GM13977 (cell line): ENCODE measurements at places on chromosomes 1 and 21.

DNA sequence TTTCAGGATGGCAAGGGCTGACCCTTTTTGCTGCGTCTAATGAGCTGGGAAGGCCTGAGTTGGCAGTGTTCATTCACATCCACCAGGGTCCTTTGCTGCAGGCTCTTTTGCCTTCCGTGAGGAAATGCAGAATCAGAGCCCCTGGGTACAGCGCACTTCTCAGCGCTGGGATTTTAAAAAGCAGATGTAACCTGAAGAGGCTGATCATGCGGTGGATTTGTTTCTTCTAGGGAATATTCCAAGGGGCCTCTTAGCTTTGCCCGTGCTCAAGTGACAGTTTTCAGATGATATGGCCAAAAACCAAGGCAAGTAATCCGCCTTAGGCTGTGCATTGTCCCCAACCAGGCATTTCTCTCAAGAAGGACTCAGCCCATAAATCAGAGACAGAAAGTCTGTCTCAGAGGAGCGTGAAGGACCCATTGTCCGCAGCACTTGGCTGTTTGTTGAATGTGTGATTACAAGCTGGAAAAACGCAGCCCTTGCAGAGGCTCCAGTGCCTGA, 237.6 kb downstream of the PTPRC start:
- DNase-seq = no peak

DNA sequence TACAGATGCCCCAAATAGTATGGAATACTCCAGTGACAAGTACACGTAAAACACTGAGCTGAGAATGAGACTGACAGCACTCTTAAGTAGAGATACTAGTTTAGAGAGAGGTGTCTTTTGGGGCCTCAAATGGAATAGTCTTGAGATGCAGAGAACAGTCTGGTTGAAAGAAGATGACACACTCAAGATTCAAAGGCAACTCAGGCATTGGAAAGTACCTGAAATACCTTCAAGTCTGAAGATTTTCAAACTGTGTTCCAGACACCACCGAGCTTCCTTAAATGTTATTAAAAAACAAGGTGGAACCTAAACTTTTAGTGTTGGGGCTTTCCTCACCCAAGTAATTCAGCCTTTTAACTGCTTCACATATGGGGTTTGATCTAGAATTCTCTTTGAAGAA, 437.7 kb downstream of the OMA1 start:
- no peak for DNase-seq

DNA sequence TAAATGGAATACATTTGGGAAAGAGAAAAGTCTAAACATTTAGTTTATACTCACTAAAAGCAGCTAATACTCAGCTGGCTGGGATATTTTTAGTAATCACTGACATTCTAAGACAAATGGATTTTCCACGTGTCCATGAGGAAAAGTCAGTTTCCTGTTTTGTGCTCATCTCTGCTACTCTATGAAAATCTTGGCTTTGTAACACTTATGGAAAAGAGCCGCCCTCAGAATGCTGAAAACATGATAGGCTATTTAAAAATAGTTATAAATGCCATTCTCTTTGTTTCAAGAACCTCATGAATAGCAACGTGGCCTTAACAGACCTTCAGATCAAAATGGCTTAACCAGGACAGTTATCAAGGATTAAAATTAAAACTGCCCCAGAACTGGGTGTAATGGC, 29.9 kb downstream of the MRAP start:
- DNase-seq = no peak

DNA sequence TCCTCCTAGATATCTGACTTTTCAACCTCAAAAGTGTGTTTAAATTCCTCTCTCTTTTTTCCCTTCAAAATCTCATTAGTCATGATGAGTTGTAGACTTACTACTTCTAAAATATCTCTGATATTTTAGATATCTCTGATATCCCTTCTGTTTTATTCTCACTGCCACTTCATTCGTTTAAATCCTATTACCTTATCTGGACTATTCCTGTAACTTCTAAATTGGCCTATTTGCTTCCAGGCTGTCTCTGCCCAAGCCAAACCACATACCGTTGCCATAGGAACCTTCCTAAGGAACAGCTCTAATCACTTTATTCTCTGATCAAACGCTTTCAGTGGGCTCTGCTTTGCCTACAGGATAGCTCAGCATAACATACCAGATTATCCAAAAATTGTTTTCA, 333.1 kb upstream of the CHRM3 start:
- no peak for DNase-seq

GRCh38 chr1:223444411-223444810, 51.2 kb downstream of the CCDC185 start:
- no peak for DNase-seq

- DNase-seq = no peak
Observed at GRCh38 chr1:21882721-21883415, 54.2 kb downstream of the HSPG2 start.

GRCh38 chr1:17903386-17903785, 148.3 kb downstream of the ACTL8 start:
- DNase-seq = no peak

GRCh38 chr1:76250271-76250670, 175.7 kb downstream of the ST6GALNAC3 start:
- DNase-seq = no peak

GRCh38 chr1:52179073-52179472, 37.2 kb downstream of the ZFYVE9 start:
- peak; percentile 57 for DNase-seq

DNA sequence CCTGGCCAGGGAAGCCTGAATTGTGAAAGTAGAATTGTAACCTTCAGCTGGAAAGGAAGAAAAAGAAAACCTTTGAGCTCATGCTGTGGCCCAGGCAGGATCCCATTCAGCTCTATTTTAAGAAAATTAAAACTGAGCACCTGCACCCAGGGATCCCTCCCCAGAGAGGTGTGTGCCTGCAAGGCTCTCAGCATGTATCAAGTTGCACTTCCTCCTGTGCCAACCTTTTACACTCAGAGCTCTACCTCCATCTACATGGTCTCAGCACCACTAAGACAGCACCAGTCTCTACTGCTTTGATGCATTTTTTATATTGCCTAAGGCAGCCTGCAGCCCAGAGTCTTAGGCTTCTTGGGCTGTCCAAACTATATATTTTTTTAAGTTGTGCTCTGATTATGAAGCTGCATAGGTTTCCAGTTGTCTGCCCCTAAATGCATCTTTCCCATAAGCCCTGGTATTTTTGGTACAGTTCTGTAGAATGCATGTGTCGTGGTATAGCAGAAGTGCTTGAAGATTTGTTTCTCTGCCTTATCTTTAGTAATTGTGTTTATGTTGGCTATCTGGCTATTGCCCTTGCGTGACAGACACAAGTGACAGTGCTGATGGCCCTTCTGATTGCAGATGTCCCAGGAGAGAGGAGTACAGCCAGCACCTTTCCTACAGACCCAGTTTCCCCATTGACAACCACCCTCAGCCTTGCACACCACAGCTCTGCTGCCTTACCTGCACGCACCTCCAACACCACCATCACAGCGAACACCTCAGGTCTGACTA, 63.1 kb downstream of the PTPRC start:
- DNase-seq = no peak

DNA sequence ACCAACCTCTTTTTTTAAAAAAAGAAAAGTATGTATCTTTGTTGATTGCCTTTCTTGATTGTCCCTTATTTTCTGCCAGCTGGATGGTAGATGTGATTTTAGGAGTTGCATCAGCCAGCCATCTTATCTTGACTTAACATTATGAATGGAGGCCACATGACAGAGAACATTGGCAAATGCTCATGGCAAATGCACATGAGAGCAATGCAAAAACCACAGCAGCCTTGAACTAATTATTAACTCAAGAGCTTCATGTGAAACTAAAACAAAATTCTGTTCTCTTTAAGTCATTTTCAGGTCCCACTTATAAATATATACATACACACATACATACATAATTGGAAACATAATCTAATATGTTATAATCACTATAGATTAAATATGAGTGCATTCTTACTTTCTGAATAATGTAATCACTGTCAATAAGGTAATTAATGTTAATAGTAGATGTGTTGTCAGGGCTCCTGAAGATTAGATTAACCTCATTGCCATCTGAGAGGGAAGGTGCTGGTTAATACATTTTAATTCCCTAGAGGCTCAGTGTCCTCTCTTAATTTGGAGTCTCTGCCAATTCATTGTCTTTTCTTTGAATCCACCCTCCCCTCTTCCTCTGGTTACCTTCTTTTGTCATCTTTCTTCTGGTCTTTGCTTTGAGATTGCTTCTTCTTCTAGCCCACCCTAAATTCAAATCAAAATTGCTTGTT, 962.2 kb downstream of the ADGRL2 start:
- DNase-seq = no peak

DNA sequence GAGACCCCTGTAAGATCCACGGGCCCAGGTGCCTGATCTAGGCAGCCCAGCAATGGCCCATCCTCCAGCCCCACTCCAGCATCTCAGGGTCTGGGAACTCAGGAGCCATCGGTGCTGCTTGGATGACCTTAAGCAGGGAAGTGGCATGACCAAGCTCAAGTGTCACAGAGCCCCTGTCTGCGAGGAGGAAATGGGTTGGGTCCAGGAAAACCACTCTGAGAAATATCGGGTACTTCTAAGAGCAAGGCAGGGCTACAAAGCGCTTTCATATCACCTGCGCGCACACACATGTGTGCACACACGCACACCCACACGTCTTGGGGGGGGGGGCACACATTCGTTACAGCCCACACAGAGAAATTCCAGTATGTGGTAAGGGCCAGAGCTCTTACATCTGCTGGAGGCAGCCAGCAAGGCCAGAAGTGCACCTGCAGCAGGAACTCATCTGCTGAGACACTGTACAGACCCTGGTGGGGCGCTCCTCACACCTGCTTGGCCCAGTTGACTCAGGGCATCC, 32.6 kb upstream of the SPOCD1 start:
- peak; percentile 50 for DNase-seq

GRCh38 chr1:151661751-151662150, 49.9 kb downstream of the SNX27 start:
- no peak for DNase-seq

DNA sequence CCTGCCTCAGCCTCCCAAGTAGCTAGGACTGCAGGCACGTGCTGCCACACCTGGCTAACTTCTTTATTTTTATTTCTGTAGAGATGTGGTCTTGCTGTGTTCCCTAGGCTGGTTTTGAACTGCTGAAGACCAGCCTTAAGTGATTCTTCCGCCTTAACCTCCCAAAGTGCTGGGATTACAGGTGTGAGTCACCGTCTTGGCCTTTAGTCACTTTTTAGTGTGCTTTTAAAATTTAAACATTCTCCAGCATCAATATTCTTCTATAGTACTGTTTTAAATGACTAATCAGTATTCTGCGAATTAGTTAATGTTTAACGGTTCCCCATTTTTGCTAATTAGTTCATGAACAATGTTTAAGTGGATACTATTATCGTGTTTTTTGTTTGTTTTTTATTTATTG, 60.6 kb downstream of the DYRK1A start:
- no peak for DNase-seq

- DNase-seq = no peak
Observed at GRCh38 chr1:226098870-226099835, 36.6 kb downstream of the H3-3A start.

DNA sequence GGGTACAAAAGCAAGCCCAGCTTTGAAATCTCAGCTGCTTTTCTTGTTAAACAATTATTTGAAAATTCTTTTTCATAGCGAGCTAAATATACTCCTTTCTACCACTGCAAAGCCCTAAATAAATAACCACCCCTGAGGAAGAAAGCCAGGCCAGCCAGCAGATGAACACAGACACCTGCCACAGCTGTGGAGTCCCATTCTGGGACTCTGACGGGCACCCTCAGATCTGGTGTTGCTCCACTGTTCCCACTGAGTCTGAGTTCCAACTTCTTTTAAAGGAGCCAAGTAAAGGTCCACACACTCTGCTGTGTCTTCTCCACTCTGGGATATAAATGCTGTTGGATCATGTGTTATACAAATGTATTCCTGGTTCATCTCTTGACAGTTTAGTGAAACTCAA, 77.6 kb upstream of the COA6 start:
- DNase-seq = no peak

DNA sequence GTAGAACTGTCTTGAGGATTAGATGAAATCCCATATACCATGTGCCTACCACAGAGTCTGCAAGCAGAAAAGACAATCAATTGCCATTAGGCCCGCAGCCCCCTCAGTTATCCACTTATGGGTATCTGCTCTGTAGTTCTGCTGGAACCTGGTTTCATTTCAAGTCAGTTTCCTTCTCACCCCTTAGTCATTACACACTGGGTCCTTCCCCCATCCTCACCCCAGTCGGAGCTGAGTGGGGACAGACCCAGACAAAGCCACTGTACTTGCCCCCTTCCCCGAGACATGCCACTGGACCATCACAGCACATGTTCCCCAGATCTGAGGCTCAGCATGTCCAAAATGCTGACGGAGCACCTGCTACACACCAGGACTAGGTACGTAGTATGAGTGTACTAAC, 21.2 kb downstream of the PGLYRP3 start:
- peak; percentile 62 for DNase-seq

GRCh38 chr1:222933273-222933672, 118.4 kb downstream of the DISP1 start:
- no peak for DNase-seq

- peak; percentile 62 for DNase-seq
Observed at GRCh38 chr1:160108888-160109662, 6.5 kb upstream of the ATP1A2 start.

GRCh38 chr1:17120481-17120877, 1.2 kb upstream of the PADI2 start:
- DNase-seq = no peak

DNA sequence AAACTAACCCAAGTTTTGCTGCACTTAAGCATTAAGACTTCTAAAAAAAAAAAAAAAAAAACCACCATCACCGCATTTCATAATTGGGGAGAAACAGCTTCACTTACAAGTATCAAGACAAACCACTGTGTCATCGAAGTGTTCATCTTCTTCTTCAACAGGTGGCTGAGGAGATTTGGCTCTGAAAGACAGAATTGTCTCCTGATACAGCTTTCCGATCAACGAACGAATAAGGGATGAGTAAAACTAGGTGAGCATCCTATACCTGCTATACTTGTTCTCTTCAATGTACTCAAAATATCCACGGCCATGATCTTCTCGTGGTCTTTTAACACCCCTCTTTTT, 2.0 kb downstream of the HNRNPU start:
- no peak for DNase-seq

DNA sequence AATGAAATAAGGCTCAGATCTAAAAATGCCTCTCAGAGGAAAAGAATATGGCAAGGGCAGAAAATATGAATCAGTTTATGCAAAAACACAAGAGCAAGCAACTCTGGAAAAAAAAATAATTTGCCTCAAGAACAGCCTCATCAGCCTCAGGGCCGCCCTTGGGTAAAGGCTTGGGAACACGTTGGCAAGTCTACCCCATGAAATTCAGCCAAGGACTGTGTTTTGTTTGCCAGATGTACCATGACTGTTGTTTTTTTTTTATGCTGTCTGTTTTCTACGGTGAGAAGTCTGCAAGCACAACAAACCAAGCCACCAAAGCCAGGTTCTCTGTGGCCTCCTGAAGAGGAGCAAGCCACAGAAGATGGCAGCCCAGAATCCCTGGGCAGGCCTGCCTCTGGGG, 18.0 kb downstream of the HHIPL2 start:
- no peak for DNase-seq

- DNase-seq = no peak
Observed at GRCh38 chr1:170729225-170730002, 65.5 kb downstream of the PRRX1 start.

DNA sequence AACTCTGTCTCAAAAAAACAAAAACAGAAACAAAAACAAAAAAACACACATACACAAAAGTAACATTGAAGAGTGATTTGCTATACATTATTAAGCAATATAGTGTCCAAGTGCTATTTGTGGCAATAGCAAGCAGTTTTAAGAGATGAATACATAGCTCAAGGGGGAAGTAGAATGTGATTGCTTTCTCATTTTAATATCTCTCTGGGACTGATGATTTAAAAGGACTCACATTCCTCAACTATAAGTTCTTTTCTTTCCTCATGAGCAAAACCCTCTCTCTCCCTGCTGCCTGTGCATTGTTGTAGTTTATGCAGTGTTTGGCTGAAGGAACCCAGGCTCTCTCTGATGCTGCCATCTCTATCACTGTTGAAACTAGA, 47.0 kb upstream of the CSF1 start:
- no peak for DNase-seq
